ENCODE measurements at places on chromosomes 12 and 14.

DNA sequence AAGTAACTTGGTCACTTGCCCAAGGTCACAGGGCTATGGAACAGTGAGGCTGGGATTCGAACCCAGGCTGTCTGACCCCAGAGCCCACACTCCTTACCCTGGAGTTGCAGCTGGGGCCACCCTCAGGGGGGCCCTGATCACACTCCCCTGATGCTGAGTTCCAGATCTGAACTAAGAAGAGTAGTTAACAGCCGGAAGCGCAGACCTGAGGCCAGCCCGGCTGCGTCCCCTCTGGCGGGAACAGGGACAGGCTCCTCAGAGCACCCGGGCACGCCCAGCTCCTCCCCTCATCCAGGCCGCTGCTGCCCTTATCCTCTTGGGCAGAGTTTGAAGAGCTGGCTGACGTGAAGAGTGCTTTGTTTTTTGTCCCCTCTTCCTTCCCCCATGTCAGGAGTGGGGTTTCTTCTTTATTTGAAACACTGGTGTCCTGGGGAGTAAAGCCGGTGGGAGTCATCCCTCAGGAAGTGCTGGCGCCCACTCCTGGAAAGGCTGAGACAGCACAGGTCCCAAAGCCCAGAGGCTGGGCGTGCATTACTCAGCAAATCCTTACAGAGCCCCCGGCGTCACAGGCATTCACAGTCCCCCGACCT lies 8.7 kb downstream of the PHB2 start:
- peak; percentile 72 for DNase-seq

GRCh38 chr12:99528478-99528877 lies 119.1 kb upstream of the GARIN6 start:
- no peak for DNase-seq

DNA sequence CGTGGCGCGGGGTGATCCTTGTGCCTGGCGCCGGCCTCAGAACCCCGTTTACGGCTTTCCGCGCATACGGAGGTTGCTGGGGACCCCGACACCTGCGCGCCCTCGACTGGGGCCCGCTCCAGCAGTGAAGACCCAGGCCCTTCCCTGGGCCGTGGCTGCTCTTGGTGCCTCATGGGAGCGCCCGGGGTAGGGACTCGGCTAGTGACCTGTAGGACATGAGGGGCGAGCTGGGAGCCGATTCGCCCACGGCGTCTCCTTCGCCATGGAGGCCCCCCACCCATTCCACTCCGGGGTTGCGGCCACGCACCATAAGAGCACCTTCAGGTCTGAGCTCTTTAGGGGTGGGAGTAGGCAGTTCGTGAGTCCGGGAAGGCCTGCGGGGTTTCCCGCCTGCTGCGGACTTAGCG lies 14.2 kb upstream of the PAX9 start:
- no peak for DNase-seq

DNA sequence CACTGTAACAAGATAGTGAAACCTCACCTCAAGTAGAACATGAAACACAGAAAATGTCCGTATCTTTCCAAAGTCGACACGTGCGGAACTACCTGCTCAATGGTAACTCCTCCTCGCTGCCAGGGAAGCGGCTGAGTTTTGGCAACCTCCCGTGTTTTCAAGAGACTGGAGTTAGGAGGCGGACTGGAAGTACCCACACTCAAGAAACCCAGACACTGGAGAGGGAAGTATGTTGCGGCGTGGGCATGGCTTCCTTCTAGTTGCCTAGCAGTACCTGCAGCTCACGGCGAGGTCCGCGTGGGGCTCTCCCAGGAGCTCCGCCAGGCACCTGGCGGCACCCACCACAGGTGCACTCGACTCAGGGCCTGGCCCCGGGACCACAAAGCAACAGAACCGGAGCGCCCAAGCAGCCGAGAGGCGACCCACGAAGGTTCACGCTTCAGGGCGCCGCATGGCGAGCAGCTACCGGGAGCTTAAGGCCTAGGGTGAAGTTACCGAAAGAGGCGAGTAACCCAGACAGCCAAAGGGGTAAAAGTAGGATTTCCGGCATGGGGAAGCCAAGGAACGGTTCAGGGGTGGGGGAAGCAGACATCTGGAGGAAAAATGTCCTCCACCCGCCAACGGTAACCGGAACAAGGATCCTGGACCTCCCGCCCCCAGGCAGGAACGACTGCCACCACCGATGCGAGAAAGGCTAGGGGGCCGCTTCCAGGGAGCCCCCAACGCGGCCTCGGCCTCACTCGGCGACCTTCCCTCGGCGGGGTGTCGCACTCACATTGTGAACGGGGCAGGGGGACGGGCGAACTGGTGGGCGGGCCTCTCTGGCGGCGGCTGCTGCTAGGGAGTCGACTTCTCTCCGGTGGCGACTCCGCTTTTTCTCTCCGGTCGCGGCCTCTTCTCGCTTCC lies 608 bp downstream of the PTGES3 start:
- no peak for DNase-seq

DNA sequence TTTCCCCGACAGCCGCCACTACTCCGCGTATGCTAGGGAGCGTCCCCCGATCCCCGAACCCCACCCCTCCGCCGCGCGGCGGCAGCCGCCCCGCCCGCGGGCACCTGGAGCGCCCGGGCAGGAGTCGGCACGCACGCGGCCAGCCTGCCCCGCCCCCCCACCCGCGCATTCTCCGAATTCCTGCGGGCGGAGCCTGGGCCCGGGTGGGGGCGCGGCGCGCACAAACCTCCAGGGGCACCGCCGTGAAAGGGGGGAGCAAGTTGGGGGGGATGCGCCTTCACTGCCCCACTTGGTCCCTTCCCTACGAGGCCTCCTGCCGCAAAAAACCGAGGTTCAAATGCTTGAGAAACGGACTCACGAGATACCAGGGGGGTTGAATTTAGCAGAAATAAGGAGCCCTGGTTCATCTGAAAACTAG lies 1.7 kb downstream of the AJUBA start:
- peak; percentile 74 for DNase-seq

- DNase-seq: no peak
Observed at GRCh38 chr12:49564686-49565405, 3.1 kb downstream of the MCRS1 start.

DNA sequence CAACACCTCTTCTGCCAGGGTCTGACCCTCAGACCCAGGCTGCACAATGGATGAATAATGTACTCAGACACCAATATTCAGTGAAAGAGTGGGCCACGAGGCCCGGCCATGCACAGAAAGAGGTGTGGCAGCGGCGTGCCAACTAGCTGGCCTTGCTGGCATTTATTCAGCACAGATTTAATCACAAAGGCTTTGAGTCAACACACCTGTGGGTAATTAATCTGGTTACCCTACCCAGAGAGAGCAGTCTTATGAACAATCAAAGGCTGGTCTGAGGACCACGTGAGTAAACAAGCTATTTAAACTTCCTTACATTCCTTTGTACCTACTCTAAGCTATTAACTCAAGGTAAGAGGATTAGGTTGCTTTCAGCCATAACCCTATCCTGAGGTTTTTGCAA lies 324.8 kb downstream of the C12orf50 start:
- DNase-seq: no peak

GRCh38 chr12:22103418-22103817 lies 57.4 kb downstream of the CMAS start:
- DNase-seq: no peak

DNA sequence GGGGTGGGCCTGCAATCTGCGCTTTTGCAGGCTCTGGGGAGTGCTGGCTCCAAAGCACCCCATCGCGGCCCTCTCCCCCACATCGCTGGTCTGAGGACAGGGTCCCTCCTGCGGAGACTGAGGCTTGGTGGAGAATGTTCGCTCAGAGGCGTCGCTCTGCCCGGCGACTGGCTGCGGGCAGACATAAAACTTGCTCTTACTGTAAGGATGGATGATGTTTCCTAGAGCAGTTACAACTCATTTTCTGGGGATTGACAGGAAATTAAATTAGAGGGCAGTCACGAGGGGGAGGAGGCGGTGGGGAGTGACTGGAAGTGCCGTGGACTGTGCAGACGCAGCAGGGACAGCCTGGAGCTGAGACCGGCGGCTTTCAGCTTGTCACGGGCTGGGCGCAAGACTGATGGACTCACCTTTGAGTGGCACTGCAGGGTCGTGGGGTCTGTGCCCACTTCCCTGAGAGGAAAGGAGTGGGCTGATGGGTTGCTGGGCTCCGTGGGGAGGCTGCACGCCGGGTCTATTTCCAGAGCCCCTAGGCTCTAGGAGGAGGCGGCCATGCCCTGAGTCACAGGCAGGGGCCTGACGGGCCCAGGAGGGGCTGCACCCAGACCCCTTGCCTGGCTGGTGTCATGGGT lies 32.8 kb downstream of the NOC4L start:
- no peak for DNase-seq

DNA sequence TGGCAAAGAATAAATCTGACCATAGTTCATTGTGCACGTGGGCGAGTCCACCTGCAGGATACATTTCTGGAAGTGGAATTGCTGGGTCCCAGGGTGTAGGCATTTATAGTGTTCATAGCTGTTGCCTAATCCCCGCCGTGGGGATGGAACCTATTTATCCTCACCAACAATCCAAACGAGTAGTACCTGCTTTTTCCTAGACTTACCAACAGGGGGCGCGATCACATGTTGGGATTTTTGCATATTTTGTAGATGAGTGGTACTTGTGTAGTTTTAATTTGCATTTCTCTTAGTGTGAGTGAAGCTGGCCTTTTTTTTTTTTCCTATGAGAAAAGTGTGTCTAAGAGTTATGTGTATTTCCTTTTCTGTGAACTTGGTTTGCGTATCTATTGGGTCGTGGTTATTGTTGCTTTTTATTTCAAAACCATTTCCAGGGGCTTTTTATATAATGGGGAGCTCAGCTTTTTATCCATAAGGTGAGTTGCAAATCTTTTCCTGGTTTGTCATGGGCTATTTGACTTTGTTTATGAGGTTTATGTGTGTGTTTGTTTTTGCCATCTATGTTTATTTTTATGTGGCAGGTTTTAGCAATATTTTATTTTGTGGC lies 67.2 kb downstream of the CCDC92 start:
- DNase-seq: peak; percentile 26

DNA sequence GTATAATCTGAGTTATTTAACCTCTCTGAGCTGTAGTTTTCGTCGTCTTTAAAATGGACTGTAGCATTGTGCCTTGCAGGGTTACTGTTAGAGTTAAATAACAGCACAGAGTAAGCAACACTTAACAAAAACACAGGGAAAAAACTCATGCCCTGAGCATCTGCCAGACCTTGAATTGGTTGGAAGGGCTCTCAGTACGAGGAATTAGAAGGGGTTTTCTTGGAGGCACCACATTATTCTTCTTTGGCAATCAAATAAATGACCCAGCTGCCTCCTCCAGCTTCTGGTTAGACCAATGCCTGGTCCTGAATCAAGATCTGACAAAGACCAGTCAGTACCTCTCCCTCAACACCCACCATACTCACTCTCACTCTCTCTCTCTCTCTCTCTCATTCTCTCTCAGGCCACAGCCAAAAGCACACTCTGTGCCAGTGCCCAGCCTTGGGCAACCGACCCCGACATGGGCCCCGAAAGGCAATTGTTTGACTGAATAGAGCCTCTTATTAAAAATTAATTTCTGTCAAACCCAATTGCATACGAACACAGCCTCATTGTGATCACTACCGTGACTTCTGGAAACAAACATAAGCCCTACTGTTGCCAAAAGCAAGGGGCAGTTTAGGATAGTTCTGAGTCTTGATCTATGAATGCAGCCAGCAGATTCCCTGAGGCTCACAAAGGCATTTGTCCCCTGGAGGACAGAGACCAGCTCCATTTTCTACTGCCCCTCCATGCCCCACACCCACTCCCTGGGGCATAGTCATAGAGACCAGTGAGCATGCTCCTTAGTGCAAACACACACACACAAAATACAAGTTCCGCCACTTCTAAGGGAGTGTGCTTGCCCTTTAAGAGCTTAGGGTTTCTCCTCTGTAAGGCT lies 23.9 kb downstream of the DUSP6 start:
- DNase-seq: no peak

DNA sequence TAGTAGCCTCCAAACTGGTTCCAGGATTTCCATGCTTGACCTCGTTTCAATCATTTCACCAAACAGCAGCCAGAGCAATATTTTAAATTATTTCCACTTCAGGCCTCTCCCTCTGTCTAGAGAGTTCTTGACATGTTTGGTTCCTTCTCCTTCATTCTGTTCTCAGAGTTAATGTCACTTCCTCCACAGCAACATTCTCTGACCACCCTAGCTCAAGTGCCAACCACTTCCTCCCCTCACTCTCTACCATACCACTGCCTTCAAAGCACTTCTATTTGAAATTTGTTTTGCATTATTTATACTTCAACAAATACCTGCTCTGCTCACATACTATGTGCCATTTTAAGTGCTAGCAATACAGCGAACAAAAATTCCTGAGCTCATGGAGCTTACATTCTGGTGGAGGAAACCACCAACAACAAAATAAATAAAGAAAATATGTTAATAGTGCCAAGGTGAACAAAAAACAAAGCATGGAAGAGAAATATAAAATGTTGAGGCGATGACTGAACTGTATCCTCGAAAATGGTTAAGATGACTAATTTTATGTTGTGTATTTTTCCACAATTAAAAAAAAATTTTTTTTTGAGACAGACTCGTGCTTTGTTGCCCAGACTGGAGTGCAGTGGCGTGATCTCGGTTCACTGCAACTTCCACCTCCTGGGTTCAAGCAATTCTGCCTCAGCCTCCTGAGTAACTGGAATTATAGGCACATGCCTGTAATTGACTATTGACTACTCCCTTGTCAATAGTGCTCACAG lies 17.3 kb downstream of the BAZ1A start:
- no peak for DNase-seq

GRCh38 chr12:91053951-91054715 lies 3.7 kb downstream of the KERA start:
- DNase-seq: no peak

DNA sequence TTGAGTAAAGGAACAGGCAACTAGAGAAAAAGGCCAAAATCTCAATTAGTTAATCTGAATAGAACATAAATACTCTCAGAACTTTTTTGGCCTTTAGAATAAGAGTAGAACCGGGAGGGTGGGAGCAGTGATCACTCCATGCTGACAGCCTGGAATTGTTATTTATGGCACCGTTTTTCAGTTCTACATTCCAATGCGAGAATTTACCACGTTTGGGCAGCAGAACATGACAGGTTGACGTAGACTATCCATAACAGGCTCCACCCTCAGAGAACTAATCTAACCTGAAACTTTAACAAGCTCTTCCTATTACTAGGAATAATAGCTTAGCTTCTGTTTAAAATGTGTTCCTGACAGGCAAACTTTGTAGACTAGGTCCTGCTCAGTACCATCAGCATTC lies 379.1 kb downstream of the SEC23A start:
- no peak for DNase-seq

GRCh38 chr12:28574746-28575592 lies 384.7 kb downstream of the CCDC91 start:
- no peak for DNase-seq
